ENCODE measurements at places on chromosomes 11 and 22. TPM values are rescaled to one million over a fixed set of nuclear protein-coding genes. Genes with fewer than 3 reads are reported as not detected.

Gene PRRG4
- 0.75 TPM for total RNA-seq

- no peak for DNase-seq
Observed at GRCh38 chr22:40241200-40241763, 63.6 kb downstream of the TNRC6B start.

GRCh38 chr11:134515081-134515960 is 103.3 kb upstream of the B3GAT1 start:
- no peak for DNase-seq

DNA sequence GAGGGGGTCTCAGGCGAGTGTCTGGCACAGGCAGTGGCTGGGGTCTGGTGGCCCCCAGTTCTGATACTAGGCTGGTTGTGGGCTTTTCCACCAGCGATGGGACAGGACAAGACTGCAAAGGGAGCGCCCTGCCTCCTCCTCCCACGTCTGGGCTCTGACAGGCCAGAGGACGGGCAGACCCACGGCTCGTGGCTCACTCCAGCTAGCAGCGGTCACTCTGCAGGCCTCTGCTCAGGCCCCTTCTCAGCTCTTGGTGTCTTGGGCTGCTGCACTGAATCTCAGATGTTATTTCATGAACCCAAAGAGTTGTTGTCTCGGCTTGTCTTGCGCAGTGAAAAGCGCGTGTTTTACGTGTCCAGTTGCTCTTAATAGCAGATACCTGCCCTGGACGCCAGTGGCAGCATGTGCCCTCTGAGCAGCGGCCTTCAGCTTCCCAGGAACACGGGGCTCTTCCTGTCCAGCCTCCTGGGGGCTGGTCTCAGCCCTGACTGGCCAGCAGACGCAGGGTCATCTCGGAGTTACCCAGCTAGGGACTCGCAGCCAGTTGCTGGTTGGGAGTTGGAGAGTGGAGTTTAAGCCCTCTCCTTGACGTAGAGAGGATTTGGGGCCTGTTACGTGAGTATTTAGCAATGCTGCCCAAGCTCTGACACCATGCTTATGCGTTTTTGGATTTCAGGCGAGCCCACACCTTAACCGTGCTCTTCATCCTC is 9.6 kb downstream of the PTDSS2 start:
- DNase-seq, result no peak

DNA sequence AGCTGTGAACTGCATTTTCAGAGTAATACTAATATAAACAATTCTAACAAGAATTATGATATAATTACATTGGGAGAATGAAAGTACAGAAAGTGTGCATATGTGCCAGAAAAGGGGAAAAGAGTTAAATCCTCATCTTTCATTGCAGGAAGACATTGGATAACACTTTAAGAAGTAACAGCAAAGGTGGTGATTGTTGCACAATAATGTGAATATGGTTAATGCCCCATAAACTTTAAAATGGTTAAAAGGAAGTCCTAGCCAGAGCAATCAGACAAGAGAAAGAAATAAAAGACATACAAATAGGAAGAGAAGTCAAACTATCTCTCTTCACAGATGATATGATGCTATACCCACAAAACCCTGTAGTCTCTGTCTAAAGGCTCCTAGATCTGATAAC is 111.5 kb downstream of the TTC28 start:
- no peak for DNase-seq

- no peak for DNase-seq
Observed at GRCh38 chr11:73889019-73889418, 12.2 kb downstream of the PAAF1 start.
